ENCODE measurements at places on chromosomes 5 and 9. TPM values are rescaled to one million over a fixed set of nuclear protein-coding genes. Genes with fewer than 3 reads are reported as not detected.
A peak's percentile ranks its signal among the peaks of the same experiment; 100 is the strongest.

- no peaks in the 10 kb centered on the region for H3K36me3 ChIP-seq
- no peak for DNase-seq
- H3K27ac ChIP-seq, result no peak overlapping the region
These were observed 28.1 kb downstream of the IL33 start for GRCh38 chr9:6243746-6244145.

GRCh38 chr9:32533336-32533735 is 7.3 kb upstream of the RIGI start:
- no peaks in the 10 kb centered on the region for H3K27me3 ChIP-seq
- no peak overlapping the region for H3K4me3 ChIP-seq
- H3K27ac ChIP-seq, result no peak overlapping the region
- no peak for DNase-seq
- H3K4me1 ChIP-seq, result no peaks in the 10 kb centered on the region

DNA sequence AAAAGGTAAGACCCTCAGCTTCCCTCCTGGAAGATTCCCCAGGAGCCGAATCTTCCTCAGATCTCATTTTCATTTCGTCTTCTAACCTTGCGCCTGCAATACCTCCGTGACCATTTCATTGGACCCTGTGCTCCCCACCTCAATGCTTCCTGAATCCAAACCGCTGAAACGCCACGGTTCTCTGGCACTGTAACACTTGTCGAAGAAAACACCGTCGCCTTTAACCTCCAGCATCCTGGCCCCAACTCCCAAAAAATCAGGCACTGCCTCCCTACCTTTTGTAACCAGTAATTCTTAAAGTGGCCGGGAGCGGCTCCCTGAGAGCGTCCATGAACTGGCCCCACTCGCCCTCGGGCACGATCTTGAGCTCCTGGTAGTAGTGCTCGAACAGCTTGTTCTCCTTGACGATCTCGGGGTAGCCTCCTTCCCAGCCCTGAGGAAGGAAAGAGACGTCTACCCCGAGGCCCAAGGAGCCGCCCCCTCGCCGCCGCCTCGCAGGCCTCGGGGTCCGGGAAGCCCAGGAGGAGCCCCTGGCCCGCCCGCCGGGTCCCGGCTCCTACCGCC is 438 bp downstream of the NSUN2 start:
- peak overlapping the region; percentile 92 for H3K27ac ChIP-seq
- H3K4me1 ChIP-seq, result peaks cover 26% of the 10 kb centered on the region
- no peak for DNase-seq
- H3K4me3 ChIP-seq, result peak overlapping the region; percentile 80
- H3K36me3 ChIP-seq, result peaks cover 11% of the 10 kb centered on the region

GRCh38 chr9:121289026-121289771 is 21.2 kb downstream of the GSN start:
- no peak overlapping the region for H3K4me3 ChIP-seq
- peak overlapping the region; percentile 96 for H3K27ac ChIP-seq
- DNase-seq, result peak; percentile 92
- H3K4me1 ChIP-seq, result peaks cover 96% of the 10 kb centered on the region
- H3K27me3 ChIP-seq, result no peaks in the 10 kb centered on the region

- H3K4me1 ChIP-seq, result no peaks in the 10 kb centered on the region
- no peak for DNase-seq
- H3K4me3 ChIP-seq, result no peak overlapping the region
- no peaks in the 10 kb centered on the region for H3K36me3 ChIP-seq
These were observed 393.8 kb downstream of the PLK2 start for GRCh38 chr5:58066076-58066475.

Gene PCA3
- 0.45 TPM for total RNA-seq

DNA sequence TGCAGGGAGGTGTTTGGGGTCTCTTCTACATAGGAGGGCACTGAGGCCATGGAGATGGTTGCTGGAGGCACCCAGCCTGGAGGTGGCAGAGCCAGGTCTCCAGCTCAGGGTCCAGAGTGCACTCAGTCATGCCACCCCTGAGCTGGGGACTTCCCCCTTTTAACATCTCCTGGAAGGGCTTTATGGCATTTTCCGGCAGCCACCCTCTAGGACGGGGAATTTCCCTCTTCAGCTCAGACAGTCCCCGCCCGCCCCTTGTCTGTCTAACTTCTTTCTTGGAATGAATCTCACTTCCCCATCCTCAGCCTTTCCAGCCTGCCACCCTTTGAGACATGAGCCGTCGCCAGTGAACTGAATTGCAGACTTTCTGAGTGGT is 49.9 kb downstream of the COL15A1 start:
- peaks cover 46% of the 10 kb centered on the region for H3K4me1 ChIP-seq
- H3K27ac ChIP-seq, result no peak overlapping the region
- no peaks in the 10 kb centered on the region for H3K36me3 ChIP-seq
- no peak for DNase-seq
- no peak overlapping the region for H3K4me3 ChIP-seq

Gene CFAP157
- not detected for total RNA-seq

Gene FNBP1
- total RNA-seq, result 61.8 TPM

Gene TRIM7
- total RNA-seq, result 0.45 TPM

DNA sequence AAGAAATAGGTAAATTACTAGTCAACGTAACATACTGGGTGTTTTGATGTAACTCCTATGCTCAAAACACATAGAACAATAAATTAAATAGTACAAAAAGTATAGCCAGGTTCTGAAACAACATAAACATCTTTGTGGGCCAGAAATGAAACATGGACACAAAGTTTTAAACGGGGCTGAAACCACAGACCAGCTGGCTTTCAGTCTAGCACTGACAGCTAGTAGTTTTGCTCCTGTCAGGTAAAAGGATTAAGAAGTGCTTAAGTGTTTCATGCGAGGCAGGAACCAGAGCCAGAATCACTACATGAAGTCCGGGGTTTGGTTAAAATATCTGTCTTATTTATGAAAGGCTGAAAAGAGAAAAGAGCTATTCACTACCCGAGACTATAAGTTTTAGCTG is 19.5 kb downstream of the DCAF10 start:
- no peak for DNase-seq
- no peak overlapping the region for H3K4me3 ChIP-seq
- H3K27me3 ChIP-seq, result no peaks in the 10 kb centered on the region

- no peak overlapping the region for H3K27ac ChIP-seq
- H3K4me3 ChIP-seq, result no peak overlapping the region
- H3K36me3 ChIP-seq, result no peaks in the 10 kb centered on the region
These were observed 120.1 kb downstream of the XRCC4 start for GRCh38 chr5:83197326-83197967.

Gene NUTM2G
- total RNA-seq, result not detected

Gene FBXO38
- 16.3 TPM for total RNA-seq

- no peak overlapping the region for H3K4me3 ChIP-seq
- no peak overlapping the region for H3K27ac ChIP-seq
- no peak for DNase-seq
- peaks cover 86% of the 10 kb centered on the region for H3K36me3 ChIP-seq
These were observed 22.0 kb downstream of the OTULIN start for GRCh38 chr5:14686517-14686916.

DNA sequence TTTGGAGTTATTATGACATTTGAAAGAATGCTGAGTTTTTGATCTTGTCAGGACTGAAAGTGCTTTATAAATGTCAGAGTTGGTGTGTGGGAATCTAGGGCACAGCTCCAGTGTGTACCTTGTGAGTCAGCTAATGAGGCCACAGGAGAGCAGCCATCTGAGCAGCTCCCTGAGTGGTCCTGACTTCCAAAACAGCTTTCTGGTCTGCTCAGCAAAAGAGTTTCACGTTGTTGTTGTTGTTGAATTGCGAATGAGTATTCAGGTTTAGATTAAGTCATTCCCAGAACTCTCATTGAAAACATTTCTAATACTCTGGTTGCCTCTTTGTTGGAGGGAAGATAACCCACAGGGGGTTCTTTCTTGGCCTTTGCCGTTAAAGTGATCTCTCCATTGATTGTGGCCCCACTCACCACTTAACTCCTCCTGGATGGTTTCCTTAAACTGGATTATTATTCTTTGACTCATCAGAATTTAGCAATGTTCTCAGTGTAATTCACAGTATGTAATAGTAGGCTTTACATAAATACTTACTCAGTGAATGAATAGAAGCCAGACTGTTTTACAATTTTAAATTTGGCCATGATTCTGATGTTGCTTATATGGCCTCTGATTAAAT is 125.1 kb upstream of the SGCD start:
- no peaks in the 10 kb centered on the region for H3K4me1 ChIP-seq
- DNase-seq, result peak; percentile 10
- no peak overlapping the region for H3K4me3 ChIP-seq
- no peak overlapping the region for H3K27ac ChIP-seq

- H3K4me3 ChIP-seq, result no peak overlapping the region
- H3K36me3 ChIP-seq, result no peaks in the 10 kb centered on the region
- no peak overlapping the region for H3K27ac ChIP-seq
- no peak for DNase-seq
These were observed 412.5 kb downstream of the ELAVL2 start for GRCh38 chr9:23413541-23413940.

Gene TSSK1B
- not detected for total RNA-seq

DNA sequence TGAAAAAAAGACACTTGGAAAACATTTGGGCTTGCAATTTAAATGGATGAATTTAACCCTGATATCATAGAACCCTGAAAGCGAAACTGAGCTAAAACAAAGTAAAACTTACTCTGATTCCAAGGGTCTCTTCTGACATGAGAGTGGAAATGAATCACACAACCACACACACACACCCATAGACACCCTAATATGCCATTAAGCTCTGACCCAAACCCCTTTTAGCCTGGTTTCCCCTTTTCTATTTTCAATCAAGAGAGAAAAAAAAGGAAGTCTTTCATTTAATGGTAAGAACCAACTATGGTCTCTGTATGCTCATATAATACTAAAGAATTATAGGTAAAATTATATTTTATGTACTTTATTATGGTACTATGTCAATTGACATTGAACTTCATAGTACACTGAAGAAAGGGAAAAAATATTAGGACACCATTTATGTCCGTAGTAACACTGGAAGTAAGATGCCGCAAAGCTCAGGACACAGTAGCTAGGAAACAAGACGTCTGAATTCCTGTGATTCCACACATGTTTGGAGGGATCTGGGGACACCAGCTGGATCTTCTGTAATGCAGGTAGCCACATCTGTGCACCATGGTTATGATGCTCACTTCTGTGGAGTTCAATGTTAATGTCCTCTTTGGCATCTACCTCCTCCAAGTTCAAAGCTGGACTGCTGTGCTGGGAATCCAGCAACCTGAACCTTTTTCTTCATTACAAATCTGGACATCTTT is 95.8 kb downstream of the PCSK1 start:
- H3K4me1 ChIP-seq, result peaks cover 49% of the 10 kb centered on the region
- no peak for DNase-seq
- H3K27ac ChIP-seq, result peak overlapping the region; percentile 72
- no peaks in the 10 kb centered on the region for H3K27me3 ChIP-seq

Gene SNCB
- not detected for total RNA-seq

DNA sequence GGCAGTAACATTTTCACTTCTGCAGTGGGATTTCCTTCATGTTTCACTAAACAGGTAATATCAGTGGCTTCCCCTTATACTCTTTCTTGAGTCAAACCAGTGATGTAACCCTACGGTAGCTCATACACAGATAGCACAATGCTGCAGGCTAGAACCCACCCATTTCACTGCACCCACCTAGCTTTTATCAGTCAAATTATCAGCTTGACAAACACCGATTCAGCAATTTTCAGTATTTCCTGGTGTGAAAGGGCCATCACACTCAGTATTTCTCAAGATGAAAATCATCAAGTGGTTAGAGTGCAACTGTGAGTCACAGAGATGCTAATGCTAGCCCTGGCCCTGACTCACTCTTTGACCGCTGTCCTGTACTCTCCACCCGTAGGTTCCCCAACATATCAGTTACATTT is 242.3 kb upstream of the PTGER4 start:
- H3K4me1 ChIP-seq, result no peaks in the 10 kb centered on the region
- H3K4me3 ChIP-seq, result no peak overlapping the region
- H3K27me3 ChIP-seq, result no peaks in the 10 kb centered on the region
- H3K36me3 ChIP-seq, result no peaks in the 10 kb centered on the region
- H3K27ac ChIP-seq, result no peak overlapping the region
- DNase-seq, result peak; percentile 42

GRCh38 chr5:160966921-160967320 is 114.9 kb upstream of the ATP10B start:
- no peak overlapping the region for H3K27ac ChIP-seq
- no peak overlapping the region for H3K4me3 ChIP-seq
- H3K27me3 ChIP-seq, result no peaks in the 10 kb centered on the region
- no peaks in the 10 kb centered on the region for H3K4me1 ChIP-seq
- no peaks in the 10 kb centered on the region for H3K36me3 ChIP-seq
- DNase-seq, result no peak

DNA sequence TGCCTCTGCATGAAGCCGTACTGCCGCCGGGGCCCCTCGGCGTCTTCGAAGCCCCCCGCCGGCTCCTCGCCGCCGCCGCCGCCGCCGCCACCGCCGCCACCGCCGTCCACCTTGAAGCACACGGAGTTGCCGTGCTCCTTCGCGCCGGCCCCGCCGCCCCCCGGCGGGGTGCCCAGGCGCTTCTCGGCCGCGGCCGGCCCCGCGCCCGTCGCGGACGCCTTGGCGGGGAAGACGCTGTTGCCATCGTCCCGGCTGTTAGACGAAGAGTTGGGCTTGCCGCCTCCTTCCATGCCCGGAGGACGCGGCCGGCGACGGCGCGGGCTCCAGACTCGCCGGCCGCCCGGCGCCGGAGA is 400 bp downstream of the HCN1 start:
- peak overlapping the region; percentile 38 for H3K4me3 ChIP-seq
- H3K27me3 ChIP-seq, result peaks cover 57% of the 10 kb centered on the region
- no peak overlapping the region for H3K27ac ChIP-seq
- no peaks in the 10 kb centered on the region for H3K36me3 ChIP-seq
- DNase-seq, result no peak

DNA sequence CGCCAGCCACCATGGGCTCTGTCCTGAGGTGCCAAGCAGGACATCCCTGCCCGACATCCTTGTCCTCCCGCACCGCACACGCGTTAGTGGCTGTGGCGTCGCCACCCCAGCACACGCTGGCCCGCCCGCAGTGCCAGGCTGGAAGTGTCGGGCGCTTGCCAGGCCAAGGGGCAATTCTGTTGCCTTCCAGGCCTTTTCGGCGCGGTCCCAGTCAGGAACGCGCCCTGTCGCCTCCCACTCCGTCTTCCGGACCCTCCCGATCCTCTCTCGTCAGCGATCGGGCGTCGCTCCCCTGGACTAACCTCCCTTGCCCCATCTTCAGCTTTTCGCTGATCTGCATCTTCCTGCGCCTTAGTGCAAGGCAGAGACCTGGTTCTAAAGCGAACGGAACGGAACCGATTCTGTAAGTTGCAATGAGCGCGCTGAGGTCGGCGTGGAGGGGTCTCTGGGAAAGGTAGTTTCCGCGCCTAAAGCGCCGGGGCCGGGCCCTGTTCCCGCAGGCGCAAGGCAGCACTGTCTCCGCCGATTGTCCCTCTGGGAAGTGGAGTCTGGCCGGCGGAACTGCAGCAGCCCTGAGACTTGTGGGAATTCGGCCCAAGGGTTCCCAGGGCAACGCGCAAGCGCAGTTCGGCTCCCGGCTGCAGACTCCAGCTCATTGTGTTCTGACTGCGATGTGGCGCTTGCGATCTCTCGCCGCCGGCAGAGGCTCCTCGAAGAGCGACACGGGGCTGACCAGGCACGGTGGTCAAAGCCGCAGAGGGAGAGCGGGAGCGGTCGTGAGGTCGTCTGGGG is at the start of gene ZNF454:
ZNF454 (plus strand) TSS at position 630 of the 792 bp plus-strand sequence. CDS start 1,594 bp downstream, outside the sequence.
- peak; percentile 78 for DNase-seq
- H3K27me3 ChIP-seq, result no peaks in the 10 kb centered on the region
- peak within 1 kb of the TSS; percentile 77 for H3K27ac ChIP-seq
- peaks cover 14% of the 10 kb centered on the region for H3K4me1 ChIP-seq
- H3K36me3 ChIP-seq, result peaks cover 45% of the 10 kb centered on the region

Data from stomach (tissue), 19 donors.